ENCODE measurements at places on chromosomes 13 and 19.
A peak's percentile ranks its signal among the peaks of the same experiment; 100 is the strongest.

DNA sequence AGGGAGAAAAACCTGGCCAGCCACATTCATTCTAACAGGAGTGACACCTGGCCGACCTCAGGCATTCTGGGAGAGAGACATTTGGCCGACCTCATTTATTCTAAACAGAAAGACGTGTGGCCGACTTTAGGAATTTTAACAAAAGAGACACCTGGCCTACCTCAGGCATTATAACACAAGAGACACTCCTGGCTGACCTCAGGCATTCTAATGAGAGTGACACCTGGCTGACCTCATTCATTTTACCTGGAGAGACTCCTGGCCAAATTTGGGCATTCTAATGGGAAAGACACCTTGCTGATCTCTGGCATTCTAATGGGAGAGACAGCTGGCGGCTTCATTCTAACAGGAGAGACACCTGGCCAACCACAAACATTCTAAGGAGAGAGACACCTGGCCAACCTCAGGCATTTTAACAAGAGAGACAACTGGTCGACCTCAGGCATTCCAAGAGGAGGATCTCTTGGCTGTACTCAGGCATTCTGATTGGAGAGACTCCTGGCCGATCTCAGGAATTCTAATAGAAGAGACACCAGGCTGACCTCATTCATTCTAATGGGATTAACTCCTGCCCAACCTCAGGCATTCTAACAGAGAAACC, 1353.9 kb downstream of the UQCRFS1 start:
- DNase-seq = no peak

DNA sequence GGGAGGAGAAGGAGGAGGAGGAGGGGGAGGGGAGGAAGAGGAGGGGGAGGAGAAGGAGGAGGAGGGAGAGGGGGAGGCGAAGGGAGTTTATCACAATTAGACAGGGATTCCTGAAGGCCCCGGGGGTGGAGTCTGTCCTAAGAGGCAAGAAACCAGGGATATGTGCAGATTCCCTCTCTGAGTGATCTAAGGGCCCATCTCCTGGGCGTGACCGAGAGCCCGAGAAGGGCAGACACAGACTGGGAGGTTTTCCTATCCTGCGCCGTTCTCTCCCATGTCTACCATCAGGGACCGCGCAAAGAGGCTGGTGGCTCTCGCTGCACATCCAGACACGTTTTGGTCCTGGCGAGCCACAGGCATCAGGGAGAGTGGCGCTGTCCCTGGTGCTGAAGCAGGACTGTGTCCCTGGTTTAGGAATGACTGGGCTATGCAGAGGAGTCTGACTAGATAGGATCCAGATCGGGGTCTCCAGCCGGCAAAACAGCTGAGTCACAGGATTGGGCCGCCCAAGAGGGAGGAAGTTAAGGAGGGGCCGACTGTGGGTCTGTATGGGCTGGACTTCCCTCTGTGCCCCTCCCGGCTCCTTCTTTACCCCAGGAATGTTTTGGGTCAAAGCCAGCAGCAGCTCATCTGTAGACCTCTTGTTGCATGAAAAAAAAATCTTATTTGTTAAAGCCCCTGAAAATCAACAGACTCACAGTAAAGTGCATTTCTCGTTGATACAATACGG, 17.9 kb upstream of the ZNF175 start:
- DNase-seq = peak; percentile 85

GRCh38 chr19:11196406-11197287, 698 bp downstream of the KANK2 start:
- no peak for DNase-seq

GRCh38 chr19:21052902-21053301, 29.1 kb upstream of the ZNF714 start:
- DNase-seq = no peak

GRCh38 chr13:112179421-112179820, 112.5 kb downstream of the SOX1 start:
- no peak for DNase-seq

DNA sequence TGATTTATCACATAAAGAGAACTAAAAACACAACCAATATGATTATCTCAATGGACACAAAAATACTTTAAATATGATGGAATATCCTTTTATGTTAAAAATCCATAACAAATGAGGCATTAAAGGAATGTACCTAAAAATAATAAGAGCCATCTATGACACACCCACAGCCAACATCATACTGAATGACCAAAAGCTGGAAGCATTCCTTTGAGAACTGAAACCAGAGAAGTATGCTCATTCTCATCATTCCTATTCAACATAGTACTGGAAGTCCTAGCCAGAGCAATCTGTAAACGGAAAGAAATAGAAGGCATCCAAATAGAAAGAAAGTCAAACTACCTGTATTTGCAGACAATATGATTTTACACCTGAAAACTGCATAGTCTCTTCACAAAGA, 671.0 kb downstream of the SLITRK1 start:
- DNase-seq = no peak

GRCh38 chr13:42078128-42078808, 29.8 kb downstream of the DGKH start:
- peak; percentile 10 for DNase-seq

- DNase-seq = peak; percentile 3
Measured at GRCh38 chr13:66994517-66995202, 235.5 kb downstream of the PCDH9 start.

GRCh38 chr19:34230820-34231219, 23.5 kb upstream of the GARRE1 start:
- no peak for DNase-seq

DNA sequence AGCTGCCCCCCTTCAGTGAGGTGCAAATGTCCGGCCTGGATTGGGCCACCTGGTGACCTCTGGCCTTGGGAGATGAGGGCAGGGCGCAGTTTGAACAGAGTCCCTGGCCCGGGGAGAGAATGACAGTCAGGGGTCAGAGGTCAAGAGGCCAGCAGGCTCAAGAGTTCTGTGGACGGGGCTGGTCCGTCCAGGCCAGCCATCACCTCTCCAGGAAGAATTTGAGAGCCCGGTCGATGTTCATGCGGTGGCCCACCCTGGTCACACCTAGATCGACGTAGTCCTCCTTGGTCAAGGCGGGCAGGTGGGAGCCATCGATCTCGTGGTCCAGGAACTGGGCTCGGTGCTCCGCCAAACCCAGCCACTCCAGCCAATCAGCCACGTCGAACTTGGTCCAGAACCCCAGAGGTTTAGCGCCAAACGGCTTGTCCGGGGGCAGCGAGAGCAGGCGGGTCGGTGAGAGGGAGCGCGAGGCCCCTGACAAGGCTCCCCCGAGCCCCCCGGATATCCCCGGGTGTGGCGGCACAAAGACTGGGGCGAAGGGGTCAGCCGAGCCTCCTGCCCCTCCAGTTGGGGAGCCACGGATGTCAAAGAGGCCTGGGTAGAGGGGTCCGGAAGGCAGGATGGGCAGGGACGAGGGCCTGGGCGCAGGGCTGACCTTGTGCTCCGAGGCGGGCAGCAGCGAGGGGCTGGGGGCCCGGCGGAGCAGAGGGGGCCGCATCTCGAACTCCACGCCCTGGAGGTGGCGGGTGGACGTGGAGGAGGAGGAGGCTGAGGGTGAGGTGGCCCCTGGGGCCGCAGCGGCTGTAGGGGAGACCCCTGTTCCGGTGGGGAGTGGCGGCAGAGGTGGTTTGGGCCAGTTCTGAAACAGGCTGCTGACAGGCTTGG, 12.8 kb downstream of the C19orf81 start:
- DNase-seq = no peak

DNA sequence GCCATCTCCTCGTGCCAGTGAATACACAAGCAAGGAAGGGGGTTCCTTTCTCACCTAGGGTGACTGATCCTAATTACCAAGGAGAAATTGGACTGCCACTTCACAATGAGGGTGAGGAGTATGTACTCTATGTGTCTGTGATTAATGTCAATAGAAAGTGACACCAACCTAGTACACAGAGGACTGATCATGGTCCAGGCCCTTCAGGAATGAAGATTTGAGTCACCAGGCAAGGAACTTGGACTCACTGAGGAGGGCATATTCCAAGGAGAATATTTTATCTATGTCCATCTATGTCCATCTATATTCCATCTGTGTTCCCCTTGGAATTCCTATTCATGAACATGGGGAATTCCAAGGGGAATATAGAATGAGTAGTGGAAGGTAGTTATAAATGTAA, 9.2 kb upstream of the ALOX5AP start:
- DNase-seq = no peak

DNA sequence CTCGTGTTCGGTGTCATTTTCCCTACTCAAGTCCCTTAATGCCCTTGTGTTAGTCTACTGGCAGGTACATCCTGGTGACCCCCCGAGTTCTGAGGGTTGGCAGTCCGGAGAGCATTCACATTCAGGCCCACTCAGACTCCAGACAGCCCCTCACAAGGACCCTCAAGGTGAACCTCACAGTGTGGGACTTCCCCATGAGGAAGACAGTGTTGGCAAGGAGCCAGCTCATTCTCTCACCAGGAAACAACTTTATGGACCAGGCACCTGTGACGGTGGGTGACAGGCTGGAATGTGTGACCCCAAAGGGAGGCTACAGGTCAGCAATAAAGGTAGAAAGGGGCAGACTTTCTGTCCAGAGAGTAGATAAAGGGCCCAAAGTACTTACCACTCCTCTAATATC, 24.5 kb downstream of the RDH8 start:
- no peak for DNase-seq

- DNase-seq = no peak
Measured at GRCh38 chr19:54136086-54136863, 1.3 kb upstream of the CNOT3 start.

DNA sequence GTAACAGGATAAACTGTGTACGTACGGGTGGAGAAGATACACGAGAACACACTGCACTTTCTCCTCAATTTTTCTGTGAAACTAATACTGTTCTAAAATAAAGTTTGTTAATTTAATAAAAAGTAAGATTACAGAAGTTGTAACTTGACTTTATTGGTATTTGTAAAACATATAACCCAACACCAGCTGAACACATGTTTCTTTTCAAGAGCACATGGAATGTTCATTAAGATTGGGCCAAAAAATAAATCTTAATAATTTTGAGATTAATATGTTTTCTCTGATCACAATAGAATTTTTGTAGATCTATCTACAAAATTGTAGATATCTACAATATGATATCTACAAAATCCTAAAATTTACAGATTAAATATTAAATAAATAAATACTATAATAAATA, 55.1 kb upstream of the ZNF599 start:
- DNase-seq = no peak

GRCh38 chr13:40755082-40755700, 15.8 kb downstream of the MRPS31 start:
- DNase-seq = no peak

DNA sequence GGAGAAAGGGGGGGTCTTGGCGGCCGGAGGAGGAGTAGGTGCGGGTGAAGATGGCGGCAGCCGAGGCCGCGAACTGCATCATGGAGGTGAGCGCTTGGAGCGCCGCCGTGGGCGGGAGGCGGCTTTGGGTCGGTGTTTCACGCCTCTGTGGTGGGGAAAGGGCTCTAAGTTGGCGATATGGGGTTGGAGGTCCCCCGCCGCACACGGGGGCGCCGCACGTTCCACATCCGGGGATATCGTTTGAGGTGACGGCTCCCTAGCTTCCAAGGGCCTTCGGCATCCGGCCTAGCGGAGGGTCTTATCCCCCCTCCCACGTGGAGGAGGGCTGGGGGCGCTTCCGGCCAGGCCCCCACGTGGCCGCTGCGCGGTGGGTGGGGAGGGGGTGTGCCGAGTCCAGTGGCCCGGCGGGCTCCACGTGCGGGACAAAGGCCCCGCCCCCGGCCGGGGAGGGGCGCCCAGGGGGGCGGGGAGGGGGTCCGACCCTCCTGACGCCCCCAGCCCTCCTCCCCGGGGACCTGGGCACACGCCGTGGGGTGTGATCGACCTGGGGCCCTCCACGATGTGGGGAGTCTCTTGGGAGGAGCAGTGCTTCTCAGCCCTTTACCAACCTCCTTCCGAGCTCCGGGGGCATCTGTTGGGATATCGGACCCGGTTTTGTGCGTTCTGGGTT, at the start of gene PRMT1:
TSS of gene PRMT1 (plus strand) at position 41 of the 670 bp plus-strand sequence. CDS start at position 51, 10 bp downstream.
- peak; percentile 67 for DNase-seq

Data from hematopoietic multipotent progenitor cell treated with erythropoietin and hydrocortisone succinate and interleukin-3 and kit ligand, for 4 days (in vitro differentiated cells).